GM20000 (cell line): ENCODE measurements at places on chromosomes 5 and 9.

DNA sequence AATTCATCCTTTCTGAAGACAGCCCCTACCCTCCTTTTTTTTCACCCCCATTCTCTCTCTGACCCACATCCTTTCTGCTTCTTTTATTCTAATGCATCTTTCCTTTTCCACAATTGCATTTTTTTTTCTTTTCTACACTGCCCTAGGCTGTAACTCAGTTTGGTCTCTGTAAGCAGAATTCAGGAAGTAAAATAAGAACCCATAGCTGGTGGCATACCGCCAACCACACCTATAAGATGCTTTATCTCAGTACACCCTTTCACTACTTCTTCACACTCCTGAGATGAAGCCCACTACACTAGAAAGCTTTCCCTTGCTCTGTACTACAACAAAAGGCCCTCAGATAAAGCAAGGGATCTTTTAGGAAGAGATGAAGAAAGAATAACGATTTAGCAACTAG lies 16.1 kb upstream of the TSSK1B start:
- no peak for DNase-seq

GRCh38 chr9:129613520-129614175 lies 7.3 kb downstream of the C9orf50 start:
- DNase-seq, result no peak

GRCh38 chr5:115354246-115354645 lies 57.8 kb upstream of the CCDC112 start:
- DNase-seq, result no peak

GRCh38 chr5:158600679-158601078 lies 499.0 kb downstream of the EBF1 start:
- no peak for DNase-seq

DNA sequence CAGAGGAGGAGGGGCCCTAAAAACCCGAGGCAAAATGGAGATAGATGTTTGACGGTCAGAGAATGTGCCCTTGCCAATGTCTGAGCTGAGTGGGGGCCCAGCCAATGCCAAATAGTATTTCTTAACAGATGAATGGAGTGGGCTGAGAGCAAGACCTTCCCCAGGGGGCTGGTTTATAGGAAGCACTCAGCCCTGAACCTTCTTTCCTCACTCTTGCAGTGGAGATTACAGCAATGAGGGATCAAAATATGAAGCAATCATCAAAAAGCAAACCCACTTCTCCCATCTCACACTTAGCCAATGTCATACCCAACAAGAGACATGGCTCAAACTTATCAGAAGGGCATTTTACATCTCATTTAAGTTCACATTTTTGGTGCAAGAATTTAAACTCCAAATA lies 350.3 kb downstream of the GADD45G start:
- DNase-seq, result no peak

GRCh38 chr5:74401946-74402320 lies 238.6 kb downstream of the ENC1 start:
- no peak for DNase-seq

DNA sequence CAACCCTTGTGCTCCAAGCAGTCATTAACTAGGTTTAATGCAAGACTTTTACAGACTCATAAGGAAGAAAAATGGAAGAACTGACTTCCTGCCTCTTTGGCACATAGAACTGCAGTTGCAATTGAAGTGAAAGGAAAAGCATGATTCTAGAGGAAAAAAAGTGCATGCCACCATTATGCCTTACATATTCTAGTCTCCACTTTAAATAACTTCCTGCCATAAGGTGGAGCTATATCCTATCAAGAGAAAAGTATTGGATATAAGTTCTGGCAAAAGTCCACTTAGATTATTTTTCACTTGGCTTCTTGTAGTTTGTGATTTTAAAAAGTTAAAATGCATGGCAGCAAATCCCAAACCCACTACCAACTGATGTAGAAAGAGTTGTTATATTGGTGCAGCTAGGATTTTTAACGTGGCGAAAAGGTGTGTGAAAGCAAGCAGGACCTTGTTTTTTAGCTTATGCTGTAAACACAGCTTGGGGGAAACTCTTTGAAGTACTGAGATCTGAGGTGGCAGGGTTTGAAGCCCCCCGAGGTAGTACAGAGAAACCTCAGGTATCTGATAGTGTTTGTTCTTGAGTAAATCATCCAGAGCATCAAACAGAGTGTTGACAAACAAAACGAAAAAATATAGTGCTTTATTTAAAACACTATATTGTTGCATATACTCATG lies 117.9 kb downstream of the ANXA1 start:
- peak; percentile 1 for DNase-seq
